Activated CD8-positive, alpha-beta T cell treated with anti-CD3 and anti-CD28 coated beads, Interleukin-2, amount 10 ng/mL, durations not matched to agents 7 days and 5 days (primary cell): ENCODE measurements at places on chromosomes 11 and 22.

GRCh38 chr22:23193196-23193827 is 13.0 kb downstream of the BCR start:
- H3K27ac ChIP-seq, result no peak overlapping the region
- H3K4me3 ChIP-seq, result no peak overlapping the region
- no peaks in the 10 kb centered on the region for H3K4me1 ChIP-seq
- H3K36me3 ChIP-seq, result no peaks in the 10 kb centered on the region

GRCh38 chr22:49544286-49544685 is 283.4 kb downstream of the BRD1 start:
- DNase-seq, result no peak
- H3K27ac ChIP-seq, result no peak overlapping the region
- no peaks in the 10 kb centered on the region for H3K36me3 ChIP-seq
- no peak overlapping the region for H3K4me3 ChIP-seq
- no peaks in the 10 kb centered on the region for H3K27me3 ChIP-seq

DNA sequence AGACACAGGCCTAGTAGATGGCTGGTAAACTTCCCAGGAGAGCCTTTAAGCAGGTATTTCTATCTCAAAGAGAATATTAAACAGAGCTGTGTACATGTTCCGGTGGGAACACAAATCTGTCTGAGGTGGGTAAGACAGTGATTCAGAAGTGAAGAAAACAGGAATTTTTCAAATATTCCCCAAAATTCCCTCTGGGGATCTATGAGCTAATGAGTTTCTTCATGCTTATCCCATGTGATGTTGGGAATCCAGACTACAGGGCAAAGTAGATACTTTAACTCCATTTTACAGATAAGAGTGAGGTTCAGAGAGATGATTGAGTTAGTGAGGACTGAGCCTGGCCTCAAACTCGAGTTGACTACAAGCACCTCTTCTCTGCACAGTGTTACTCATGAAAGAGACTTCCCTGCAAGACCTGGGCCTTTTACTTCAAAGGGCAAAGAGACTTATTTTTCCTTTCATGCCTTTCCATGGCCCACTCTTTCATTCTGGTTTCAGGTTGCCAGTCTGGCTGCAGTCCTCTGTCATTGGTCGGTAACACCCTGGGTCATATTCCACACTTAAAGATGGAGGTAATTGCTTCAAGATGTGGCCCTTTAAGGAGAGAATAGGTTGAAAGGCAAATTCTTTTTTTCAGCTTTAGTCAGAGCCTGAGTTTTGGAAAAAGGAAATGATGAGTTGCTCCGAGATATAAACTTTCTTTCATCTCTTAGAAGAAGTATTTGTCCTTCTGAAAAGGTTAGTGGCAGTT is 70.1 kb downstream of the CYB5R2 start:
- H3K4me3 ChIP-seq, result no peak overlapping the region
- no peak overlapping the region for H3K27ac ChIP-seq
- no peaks in the 10 kb centered on the region for H3K27me3 ChIP-seq
- peaks cover 3% of the 10 kb centered on the region for H3K4me1 ChIP-seq
- no peak for DNase-seq

DNA sequence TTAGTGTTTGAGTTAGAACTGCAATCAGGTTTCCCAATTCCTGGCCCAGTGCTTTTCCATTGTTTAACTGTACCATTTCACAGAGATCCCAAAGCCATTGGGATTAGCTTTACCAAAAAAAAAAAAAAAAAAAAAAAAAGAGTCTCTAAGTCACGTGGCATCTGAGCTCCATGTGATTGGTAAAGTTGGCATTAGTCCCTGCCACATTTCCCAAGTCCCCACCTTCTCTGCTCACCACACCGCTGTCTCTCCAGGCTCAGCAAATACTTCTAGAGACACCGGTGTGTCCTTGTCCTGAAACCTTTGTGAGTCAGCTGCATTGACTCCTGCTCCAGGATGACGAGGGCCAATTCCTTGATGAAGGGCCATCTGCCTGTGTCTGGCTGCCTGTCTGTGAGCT is 305.3 kb downstream of the KIRREL3 start:
- no peak overlapping the region for H3K4me3 ChIP-seq
- no peak overlapping the region for H3K27ac ChIP-seq
- no peaks in the 10 kb centered on the region for H3K27me3 ChIP-seq

DNA sequence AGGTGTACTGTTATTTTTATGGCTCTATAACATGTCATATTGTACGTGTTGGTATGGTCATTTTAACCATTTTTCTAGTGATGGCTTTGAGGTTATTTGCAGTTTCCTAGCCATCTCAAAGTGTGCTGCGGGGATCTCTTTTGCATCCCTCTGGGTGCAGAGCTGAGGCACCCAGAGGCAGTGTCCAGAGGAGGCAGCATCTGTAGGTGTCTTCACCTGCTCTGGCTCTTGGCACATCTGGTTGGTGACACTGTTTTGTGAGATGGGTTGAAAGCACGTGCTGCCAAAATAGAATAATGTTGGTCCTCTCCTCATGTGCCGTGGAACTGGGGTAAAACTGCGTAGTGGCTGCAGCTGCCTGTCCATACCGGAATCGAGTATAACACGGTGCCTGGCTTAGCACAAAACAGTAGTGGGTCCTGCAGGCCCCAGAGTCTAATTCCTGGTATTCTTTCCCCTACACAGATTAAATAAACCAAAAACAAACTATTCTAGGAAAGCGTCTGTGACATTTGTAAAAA is 12.9 kb downstream of the NEAT1 start:
- no peak overlapping the region for H3K4me3 ChIP-seq
- no peaks in the 10 kb centered on the region for H3K27me3 ChIP-seq
- peak overlapping the region; percentile 27 for H3K27ac ChIP-seq
- DNase-seq, result no peak

DNA sequence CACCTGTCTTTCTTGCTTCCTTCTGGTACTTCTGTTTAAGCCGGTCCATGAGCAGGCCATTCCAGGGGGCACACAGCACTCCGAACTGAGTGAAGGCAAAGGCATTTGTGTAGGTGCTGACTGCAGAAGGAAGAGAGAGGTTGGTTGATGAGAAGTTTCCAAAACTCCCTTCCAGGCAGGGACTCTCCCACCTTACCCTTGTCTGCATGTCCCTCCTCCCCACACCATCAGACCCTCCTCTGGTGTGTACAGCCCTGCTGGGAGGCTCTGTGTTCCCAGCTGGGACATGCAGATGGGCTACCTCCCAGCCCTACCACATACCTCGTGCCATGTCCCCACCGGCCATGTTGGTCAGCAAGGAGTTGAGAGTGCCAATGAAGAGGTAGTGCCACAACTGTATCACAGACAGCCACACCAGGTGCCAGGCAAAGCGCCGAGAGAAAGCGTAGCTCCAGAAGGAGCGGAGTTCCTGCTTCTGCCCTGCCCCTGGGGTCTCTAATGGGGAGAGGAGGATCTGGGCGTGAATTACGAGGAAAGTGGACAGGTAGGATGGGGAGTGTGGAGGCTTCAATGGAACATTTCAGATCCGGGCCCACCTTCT is 12.2 kb downstream of the SLC43A3 start:
- no peak for DNase-seq
- H3K4me1 ChIP-seq, result peaks cover 8% of the 10 kb centered on the region
- no peak overlapping the region for H3K27ac ChIP-seq
- H3K27me3 ChIP-seq, result no peaks in the 10 kb centered on the region
- no peak overlapping the region for H3K4me3 ChIP-seq
- H3K36me3 ChIP-seq, result peaks cover 75% of the 10 kb centered on the region
